ENCODE measurements at places on chromosomes 11 and 22.
A peak's percentile ranks its signal among the peaks of the same experiment; 100 is the strongest.

DNA sequence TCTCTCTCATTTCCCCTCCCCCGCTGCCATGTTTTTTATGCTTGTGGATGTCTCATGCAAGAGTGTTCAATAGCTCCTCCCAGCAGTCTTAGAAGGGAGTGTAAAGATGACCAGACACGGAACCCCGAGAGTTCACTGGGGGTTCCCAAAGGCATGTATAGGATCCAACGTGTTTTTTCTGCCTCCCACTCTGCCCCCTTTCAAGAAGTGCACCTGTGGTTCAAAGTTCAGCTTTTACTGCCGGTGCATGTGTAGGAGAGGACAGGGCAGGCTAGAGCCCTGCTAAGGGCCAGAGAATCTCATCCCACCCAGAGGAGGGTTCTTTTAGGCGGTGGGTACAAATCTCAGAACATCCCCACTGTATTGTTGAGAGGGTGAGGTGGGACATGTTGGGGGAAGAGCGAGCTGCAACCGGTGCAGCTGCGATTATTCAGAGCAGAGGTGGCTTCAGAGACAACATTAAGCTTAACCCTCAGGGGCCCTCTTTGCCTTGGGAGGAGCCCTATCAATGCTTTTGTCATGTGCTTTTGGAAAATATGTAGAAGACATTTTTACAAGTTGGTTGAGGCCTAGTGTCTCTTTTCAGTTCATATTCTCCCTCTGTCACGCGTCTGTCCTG lies 14.5 kb downstream of the MIF start:
- no peak for DNase-seq

GRCh38 chr22:27634043-27634740 lies 167.4 kb downstream of the MN1 start:
- no peak for DNase-seq

GRCh38 chr11:1231396-1232020 lies 8.6 kb downstream of the MUC5B start:
- DNase-seq = no peak

DNA sequence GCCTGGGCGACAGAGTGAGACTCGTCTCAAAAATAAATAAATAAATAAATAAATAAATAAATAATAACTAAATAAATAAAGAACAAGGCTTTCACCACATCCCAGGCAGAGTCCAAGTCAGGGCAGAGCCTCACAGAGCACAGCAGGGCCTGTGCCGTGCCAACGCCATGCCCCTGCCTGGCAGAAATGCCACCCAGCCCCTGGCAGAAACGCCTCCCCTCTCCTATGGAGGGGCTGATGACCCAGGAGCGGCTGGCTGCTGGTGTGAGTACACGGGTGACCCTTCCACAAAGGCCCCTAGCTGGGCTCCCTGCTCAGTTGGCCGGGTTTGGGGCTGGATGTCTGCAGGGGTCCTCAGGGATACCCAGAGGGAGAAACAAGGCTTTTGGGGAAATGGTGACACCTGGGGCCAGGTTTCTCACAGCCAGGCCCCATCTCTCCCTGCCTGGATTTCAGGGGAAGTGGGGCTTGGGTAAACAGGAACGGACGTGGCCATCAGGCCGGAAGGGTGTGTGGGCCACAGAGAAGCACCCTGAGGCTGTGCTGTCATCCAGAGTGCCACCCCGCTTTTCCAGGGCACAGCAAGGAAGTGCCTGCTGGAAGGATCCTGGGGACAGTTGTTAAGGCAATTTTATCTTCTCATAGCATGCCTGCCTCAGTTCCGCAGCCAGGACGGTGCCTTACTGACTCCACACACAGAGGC lies 5.1 kb downstream of the BID start:
- no peak for DNase-seq

DNA sequence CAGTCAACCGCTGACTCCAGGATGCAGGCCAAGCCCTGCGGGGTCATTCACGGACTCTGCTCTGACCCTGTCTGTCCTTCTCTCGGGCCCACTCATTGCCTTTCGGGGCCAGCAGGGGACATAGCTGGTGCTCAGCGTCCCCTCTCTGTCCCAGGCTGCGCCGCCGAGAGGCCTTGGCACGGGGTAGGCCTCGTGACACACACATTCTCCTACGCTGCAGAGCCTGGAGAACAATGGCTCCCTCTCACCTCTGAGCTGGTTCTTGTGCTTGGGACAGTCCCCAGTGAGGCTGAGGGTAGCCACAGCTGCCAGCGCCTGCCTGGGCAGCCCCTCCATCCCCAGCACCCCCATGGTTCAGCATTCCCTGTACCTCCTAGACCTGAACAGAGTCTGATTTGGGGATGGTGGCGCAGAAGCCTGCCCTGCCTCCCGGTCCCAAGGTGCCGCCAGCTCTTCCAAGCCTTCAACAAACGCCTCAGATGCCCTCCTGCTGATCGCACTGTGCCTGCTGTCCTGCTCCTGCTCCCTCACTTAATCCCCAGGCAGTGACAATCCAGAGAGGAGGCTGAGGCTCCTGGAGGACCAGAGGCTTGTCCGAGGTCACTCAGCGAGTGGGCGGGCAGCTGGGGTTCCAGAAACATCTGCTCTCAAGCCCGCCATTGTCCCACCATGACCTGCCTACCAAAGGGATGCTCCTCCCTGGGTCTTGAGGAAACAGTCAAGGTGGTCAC lies 30.4 kb downstream of the DUSP8 start:
- DNase-seq = no peak

DNA sequence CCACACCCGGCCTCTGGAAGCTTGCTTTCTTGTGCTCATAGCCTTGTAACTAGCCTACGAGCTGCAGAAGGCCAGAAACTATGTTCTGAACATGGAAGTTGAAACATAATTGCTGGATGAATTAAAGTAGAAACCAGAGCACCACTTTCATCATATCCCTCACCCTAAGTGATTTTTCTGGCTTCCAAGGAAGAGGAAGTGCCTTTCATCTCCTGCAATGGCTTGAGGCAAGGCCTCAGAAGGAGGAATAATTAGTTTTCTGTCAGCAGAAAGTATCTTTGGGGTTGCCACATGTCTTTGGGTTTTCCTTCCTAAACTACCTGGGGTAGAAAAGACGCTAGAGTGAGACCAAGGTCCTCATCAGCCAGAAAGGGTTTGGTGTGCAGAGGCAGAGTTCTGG lies 14.5 kb downstream of the RPL27A start:
- no peak for DNase-seq

GRCh38 chr11:113105592-113105991 lies 144.4 kb downstream of the NCAM1 start:
- DNase-seq = no peak

GRCh38 chr11:746289-747157 lies 741 bp upstream of the TALDO1 start:
- DNase-seq = no peak

GRCh38 chr22:26779108-26779507 lies 121.7 kb downstream of the MIAT start:
- DNase-seq = no peak

- DNase-seq = no peak
These were observed 117.1 kb downstream of the KCNQ1 start for GRCh38 chr11:2561696-2562581.

DNA sequence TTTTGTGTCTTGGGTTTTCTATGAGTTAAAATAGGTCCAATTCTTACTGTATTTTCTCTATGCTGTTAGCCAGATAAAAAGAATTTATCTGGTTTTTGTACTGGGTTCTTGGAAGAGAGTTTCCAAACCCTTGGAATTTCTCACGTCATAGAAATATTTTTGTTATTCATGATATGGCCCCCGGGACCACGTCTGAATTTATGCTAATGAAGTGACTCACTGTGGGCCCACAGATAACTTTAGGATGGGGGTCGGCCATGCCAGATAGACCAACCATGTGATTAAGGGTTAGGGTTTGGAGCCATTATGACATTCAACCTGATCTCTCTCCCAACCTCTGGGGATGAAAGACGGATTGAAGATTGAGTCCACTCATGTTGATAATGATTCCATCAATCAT lies 35.6 kb upstream of the DDI1 start:
- DNase-seq = no peak

GRCh38 chr22:50058906-50059880 lies 1.1 kb upstream of the TTLL8 start:
- DNase-seq = no peak

GRCh38 chr22:50612528-50613221 lies 12.1 kb downstream of the MAPK8IP2 start:
- no peak for DNase-seq

GRCh38 chr11:1401656-1402221 lies 12.0 kb downstream of the BRSK2 start:
- DNase-seq = peak; percentile 70

DNA sequence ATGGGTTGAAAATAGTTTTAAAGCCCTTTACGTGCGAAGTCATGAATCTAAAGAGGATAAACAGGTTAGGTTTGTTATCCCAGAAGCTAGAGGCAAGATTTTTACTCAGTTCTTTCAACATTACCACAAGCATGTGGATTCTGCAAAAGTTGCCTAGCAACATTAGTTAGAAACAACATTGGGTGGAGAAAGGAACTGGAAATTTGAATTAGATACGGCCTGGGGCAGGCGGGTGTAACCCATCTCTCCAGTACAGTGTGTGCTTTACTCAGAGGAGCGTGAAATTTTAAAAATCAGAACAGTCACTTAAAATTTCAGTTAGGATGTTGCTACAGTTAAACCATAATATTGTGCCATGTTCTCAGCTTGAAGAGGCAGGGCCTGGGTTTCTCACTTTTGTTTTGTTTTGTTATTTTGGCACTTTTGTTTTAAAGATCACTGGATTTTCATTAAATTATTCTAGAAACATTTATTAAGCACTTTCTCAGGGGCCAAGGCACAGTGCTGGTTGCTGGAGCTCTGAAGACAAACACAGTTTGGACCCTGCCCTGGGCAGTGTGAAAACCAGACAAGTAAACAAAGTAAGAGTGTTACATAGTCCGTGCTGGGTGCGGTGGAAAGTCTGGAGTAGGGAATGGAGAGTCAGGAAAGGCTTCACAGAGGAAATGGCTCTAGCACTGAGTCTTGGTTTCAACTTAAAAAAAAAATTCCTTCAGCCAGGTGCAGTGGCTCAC lies 4.4 kb upstream of the WEE1 start:
- DNase-seq = peak; percentile 64

- DNase-seq = no peak
These were observed 512.2 kb upstream of the ARHGAP42 start for GRCh38 chr11:100174881-100175280.

- no peak for DNase-seq
These were observed 5.9 kb upstream of the ACY3 start for GRCh38 chr11:67656278-67656922.

DNA sequence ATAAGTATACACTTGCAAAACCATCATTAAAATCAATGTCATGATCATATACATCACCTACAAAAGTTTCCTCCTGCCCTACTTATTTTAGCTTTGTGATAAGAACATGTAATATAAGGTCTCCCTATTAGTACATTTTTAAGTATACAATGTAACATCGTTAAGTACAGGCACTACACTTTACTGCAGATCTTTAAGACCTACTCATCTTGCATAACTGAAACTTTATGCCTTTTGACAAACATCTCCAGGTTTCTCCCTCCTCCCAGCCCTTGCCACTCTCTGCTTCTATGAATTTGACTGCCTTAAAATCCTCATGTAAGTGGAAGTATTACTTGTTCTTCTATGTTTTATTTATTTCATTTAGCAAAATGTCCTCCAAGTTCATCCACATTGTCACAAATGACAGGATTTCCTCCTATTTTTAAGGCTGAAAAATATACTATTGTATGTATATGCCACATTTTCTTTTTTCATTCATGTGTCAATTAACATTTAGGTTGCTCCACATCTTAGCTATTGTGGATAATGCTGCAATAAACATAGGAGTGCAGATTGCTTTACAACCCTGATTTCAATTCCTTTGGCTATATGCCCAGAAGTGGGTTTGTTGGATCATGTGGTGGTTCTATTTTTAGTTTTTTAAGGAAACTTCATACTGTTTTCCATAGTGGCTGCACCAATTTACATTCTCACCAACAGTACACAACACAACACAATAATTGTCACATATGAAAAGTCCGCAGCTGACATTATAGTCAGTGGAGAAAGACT lies 471.1 kb upstream of the ANO3 start:
- no peak for DNase-seq

- DNase-seq = peak; percentile 37
These were observed 2.2 kb downstream of the PAK1 start for GRCh38 chr11:77471558-77472193.

DNA sequence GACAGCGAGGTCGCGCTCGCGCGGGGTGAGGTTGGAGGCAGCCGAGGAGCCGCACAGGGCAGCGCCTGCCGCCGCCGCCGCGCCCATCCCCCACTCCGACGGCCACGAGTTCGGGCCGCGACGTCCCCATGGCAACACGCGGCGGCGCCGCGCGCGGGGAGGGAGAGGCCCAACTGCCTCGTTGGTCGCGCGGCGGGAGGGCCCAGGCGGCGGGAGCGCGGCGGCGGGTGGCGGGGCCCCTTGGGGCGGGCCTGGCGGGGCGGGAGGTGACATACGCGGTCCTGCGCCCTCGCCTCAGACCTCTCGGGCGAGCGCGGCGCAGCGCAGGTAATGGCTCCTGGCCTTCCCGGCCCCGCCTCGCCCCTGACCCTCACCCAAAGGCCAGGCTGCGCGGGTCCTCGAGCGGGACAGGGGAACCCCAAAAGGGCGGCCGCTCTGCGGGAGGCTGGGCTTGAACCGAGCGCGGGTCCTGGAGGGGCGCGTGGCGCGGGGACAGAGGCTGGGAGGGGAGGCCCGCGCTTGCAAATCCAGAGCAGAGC lies at the start of gene DEUP1:
Gene DEUP1 (plus strand): TSS at position 297 of the 539 bp plus-strand sequence. CDS start 1,518 bp downstream, outside the sequence.
- DNase-seq = peak; percentile 59

DNA sequence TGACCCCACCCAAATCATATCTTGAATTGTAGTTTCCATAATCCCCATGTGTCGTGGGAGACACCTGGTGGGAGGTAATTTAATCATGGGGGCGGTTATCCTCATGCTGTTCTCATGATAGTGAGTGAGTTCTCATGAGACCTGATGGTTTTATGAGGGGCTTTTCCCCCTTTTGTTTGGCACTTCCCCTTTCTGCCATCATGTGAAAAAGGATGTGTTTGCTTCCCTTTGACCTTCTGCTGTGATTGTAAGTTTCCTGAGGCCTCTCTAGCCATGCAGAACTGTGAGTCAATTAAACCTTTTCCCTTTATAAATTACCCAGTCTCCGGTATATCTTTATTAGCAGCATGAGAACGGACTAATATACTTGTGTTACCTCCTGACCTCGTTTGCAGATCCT lies 156.6 kb upstream of the MTNR1B start:
- no peak for DNase-seq

DNA sequence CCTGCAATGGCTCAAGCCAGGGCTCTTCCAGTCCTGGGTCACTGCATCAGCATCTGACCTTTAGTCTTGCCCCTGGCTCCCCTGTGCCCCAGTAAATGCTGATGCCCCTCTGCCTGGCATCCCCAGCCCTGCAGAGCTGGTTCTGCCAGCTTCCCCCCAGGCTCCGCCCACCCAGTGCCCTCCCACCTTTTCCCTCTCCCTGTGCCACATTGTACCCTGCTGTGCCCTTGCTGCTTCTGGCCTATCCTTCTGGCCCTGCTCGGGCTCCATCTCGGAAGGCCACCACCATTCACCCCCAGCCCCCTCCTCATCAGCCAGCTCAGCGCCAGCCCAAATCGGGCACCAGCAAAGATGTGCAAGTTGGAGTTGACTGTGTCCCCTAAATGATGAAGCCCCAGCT lies 7.4 kb downstream of the CAPN5 start:
- no peak for DNase-seq
